ENCODE measurements at places on chromosomes 4 and X. TPM values are rescaled to one million over a fixed set of nuclear protein-coding genes. Genes with fewer than 3 reads are reported as not detected.

DNA sequence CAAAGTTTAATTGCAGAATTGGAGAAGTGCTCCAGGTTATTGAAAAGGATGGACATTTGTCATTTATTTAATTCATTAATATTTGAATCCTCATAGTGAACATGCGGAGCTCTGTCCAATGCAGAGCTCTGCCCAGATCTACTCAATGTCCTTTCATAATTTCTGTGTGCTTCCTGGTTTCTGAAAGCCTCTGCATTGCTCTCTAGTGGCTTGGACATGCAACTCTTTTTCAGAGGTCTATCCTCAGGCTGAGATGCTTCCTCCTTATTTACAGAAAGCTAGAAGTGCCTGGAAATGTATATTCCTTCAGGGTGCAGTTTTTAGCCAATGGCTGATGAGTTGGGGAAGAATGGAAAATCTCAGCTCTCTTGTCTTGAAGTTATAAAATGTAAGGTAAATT is 786.1 kb upstream of the AADAT start:
- no peak for DNase-seq

DNA sequence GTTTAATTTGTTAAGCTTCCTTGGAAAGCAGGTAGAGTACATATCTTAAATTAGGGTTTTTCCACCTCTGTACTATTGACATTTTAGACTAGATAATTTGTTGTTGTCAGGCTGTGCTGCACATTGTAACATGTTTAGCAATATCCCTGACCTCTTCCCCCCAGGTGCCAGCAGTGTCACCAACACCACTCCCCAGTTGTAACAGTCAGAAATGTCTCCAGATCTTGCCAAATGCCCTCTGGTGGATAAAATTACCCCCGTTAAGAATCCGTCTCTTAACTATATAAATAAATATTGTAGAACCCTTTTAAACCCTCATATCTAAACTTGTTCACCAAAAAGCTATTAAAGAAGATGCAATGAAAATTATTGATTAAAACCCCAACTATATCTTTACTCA is 161.5 kb downstream of the ARHGAP6 start:
- DNase-seq: no peak

- no peak for DNase-seq
Measured at GRCh38 chr4:73777612-73778011, 37.2 kb downstream of the CXCL8 start.

- no peak for DNase-seq
Measured at GRCh38 chr4:125352521-125352920, 37.8 kb downstream of the FAT4 start.

DNA sequence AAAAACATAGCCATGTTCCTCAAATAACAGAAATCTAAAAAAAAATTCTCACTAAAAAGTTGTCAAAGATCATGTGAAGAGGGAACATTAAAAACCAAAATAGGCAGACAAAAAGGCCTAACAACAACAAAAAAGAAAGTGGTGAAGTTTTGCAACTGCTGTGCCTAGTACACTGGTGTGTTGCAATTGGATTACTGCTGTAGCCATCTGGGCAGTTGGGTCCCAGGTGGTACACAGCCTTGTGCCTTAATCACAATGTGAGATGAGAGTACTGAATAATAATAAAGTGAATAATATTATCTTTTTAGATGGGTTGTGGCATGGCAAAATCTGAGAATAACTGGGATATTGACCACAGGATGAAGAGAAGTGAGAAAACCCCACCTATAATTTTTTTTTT is 12.0 kb downstream of the C4orf54 start:
- DNase-seq: no peak

DNA sequence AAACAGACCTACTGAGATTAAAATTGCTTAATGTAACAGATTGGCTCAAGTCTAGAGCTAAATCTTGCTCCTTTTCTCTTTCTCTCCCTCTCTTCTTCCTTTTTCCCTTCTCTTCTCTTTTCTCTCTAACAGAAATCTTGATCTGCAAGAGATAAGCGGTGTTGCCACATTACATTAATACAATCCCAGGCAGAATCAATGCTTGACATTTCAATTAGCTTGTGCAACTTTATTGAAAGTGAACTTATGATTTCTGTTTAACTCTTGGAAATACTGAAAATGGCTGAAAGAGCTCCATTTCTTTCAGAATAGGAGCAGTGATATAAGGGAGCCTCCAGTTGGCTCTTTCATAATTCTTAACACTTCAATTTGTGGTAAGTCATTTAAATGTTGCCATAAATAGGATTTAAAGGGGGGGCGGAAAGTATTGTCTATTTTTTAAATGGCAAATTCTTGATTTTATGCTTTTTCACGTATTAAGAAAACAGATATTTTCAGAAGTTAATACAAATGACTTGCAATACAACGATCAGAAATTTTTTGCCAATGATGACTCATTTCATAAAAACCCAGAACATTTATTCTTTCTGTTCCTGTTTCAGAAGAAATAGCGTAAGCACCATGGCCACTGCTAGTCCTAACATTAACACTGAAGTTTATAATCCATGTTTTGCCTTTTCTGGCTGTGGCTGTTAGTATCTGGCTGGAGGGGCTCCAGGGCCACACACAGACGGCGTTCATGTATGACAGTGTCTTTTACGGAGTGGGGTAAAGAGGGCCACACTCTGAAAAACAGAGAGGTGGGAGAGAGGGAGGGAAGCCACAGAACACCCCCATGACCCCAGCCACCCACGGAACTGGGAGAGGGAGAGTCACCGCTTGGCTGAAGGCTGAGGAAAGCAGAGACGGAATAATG is 115.7 kb upstream of the FAT1 start:
- DNase-seq: peak; percentile 67

The HERC3 gene
- total RNA-seq: 16.2 TPM

The FAM47A gene
- not detected for total RNA-seq

GRCh38 chrX:13167481-13168231 is 123.2 kb upstream of the FAM9C start:
- DNase-seq: peak; percentile 67

- DNase-seq: no peak
Measured at GRCh38 chr4:2046031-2046961, 12.8 kb upstream of the NAT8L start.

The TSPYL2 gene
- total RNA-seq: 42.3 TPM

The SLC4A4 gene
- total RNA-seq: 0.32 TPM

The GAGE2A gene
- total RNA-seq: not detected

DNA sequence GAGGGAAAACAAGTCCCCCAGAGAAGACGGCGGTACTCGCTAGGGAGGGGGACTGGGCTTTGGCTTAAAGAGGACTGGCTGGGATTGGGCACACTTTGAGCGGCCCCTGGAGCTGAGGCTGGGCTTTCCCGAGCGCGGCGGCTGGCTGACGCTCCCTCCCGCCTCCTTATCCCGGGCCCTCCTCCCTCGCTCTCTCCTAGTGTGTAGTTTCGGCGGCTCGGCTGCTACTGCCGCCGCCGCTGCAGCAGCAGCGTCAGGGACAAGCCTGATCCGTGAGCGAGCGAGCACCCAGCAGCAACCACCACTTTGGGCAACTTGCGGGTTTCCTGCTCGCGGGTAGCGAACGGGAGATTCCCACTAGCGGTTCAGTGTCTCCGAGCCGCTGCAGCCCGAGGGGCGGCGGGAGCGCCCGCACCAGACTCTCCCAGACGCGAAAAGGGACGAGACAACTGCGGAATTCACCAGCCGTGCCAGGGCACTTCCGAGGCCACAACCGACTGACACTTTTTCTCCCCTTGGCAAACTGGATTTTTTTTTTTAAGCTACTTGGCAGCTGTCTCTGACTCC is 632 bp upstream of the PCDH7 start:
- DNase-seq: peak; percentile 93

GRCh38 chr4:177937041-177937440 is 494.8 kb upstream of the AGA start:
- no peak for DNase-seq

- DNase-seq: no peak
Measured at GRCh38 chrX:13888284-13888683, 71.4 kb upstream of the GPM6B start.

DNA sequence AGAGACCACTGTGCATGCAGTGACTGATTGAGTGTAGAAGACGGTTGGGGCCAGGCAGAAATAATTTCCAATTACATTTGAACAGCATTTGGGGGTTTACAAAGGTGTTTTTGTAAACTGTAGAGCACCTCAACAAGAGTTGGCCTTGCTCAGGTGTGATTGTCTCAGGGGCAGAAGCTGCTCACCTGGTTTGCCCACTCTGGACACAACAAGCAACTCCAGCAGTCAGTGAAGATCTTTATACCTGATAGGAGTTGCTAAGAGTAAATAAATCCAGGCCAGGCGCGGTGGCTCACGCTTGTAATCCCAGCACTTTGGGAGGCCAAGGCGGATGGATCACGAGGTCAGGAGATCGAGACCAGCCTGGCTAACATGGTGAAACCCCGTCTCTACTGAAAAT is 221.3 kb downstream of the RAB28 start:
- DNase-seq: no peak

DNA sequence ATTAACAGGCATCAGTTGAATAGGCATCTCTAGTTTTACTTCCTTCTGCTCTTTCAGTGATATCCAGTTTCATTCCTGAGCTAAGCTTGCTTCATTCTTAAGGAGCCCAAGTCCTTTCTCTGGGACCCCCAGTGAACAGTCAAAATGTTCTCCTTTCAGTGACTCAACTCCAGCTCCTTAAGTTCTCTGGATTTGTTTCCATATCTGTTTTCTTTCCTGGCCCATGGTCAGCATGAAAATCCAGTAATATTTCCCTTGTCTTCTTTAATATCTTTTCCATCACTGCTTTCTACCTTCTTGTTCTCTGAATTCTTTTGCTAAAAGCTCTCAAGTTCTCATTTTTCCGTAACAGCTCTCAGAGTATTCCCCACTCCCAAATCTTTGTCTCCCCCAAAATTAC is 25.5 kb downstream of the ADGRL3 start:
- no peak for DNase-seq

DNA sequence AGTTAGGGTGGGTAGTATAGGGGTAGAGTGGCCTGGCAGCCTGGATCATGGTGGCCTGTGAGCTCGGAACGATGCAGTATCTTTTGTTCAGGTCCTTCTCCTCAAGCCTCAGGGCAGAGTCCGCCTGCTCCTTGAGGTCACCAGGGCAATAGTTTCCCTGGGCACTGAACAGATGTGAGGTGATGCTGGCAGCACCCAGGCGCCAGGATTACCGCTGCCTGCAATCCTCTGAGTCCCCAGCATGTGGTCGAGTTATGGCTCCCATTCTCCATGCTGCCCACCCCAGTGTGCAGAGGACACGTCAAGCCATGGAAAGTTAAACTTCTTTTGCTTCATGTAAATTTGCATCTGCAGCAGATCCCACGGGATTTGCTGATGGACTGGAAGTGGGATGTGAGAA is 38.7 kb downstream of the NEIL3 start:
- DNase-seq: no peak

- no peak for DNase-seq
Measured at GRCh38 chr4:189022440-189023035, 883.3 kb downstream of the TRIML1 start.

DNA sequence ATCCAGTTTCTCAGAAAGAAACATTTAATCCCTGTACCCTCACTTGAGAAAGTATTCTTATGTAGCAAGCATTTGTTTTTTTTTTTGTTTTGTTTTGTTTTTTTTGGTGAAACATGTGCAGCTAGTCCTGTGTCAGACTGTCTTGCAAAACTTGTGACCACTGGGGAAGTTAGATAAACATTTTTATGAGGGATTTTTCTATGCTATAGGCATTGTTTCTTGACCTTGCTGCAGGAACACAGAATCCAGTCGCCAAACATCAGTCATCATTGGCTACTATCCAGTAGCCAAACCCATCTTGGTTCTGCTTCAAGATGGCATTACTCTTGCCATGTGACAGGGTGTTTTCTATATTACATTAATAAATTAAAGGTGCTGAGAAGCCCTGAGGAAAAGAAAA is 7.7 kb upstream of the MAPK10 start:
- DNase-seq: no peak

The TMPRSS11B gene
- total RNA-seq: not detected

- DNase-seq: no peak
Measured at GRCh38 chrX:115367951-115368350, 78.4 kb downstream of the LUZP4 start.

The HEPH gene
- total RNA-seq: 38.8 TPM

GRCh38 chr4:5527211-5527610 is 181.1 kb downstream of the EVC2 start:
- DNase-seq: no peak

The SLC30A9 gene
- total RNA-seq: 41.0 TPM

- no peak for DNase-seq
Measured at GRCh38 chrX:19747652-19748610, 139.5 kb downstream of the SH3KBP1 start.

- no peak for DNase-seq
Measured at GRCh38 chrX:23554304-23554703, 113.0 kb upstream of the PRDX4 start.

DNA sequence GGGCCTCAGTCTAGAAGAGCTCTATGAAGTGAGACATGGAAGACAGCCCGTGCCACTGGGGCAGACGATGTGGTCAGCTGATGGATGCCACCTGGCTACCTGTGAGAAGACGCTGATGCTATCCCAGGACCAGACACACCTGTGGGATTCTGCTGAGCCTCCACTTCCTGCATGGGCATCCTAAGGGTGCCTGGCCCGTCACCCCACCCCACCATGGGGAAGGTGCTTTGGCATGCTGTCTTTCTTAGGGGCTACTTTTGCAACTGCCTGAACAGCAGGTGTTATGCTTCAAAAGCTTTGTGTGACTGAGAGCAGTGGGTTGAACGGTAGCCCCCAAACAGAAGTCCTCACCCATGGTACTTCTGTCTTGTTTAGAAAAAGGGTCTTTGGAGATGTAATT is 65.0 kb upstream of the STS start:
- DNase-seq: no peak

The SLC25A5 gene
- 202 TPM for total RNA-seq

DNA sequence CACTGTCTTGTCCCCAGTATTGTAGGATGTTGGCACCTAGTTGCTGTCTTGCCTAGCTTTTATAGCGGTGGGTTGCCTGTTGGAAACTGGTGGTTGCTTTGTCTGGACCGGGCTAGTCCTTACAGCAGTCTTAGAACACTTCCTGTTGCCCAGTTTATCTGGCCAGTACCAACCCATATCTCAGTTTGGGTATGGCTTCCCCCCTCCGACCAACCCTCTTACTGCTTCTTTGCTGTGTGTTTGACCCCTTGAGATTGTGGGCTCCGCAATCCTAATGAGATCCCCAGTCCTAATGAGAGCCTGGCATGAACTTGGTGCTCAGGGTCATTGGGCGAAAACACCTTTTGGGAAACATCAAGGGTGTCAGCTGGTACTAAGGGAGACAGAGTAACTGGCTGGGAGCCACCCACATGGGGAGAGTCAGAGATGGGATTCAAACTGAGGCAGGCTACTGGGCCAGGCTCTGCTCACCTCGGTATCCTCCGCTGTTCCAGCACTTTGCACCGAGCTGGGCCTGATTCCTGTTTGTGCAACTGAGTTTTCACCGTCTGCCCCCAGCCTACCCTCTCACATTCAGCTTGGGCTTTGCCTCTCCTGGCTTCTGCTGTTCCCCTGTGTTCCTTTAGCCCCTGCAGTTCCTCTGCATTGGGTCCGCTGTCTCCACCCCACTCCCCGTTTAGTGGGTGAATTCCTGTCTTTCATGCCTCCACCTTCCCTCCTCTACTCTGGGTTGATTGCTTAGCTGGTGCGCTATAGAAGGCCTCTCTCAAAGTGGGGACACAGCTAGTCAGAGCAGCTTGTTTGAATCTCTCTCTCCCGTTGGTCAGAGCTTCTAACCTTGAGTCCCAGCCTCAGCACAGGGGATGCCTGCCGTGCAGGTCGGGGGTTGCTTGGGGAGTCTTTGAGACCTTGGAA is 1.6 kb downstream of the TBC1D14 start:
- no peak for DNase-seq

GRCh38 chr4:5707778-5708448 is 446 bp downstream of the EVC2 start:
- no peak for DNase-seq

- DNase-seq: no peak
Measured at GRCh38 chr4:90025248-90025647, 101.9 kb upstream of the CCSER1 start.

GRCh38 chrX:40521868-40522450 is 58.8 kb upstream of the ATP6AP2 start:
- DNase-seq: no peak

All from ascending aorta (tissue), 2 donors.